NCI-H2081 (cell line): ENCODE measurements at places on chromosomes 16 and 17.

DNA sequence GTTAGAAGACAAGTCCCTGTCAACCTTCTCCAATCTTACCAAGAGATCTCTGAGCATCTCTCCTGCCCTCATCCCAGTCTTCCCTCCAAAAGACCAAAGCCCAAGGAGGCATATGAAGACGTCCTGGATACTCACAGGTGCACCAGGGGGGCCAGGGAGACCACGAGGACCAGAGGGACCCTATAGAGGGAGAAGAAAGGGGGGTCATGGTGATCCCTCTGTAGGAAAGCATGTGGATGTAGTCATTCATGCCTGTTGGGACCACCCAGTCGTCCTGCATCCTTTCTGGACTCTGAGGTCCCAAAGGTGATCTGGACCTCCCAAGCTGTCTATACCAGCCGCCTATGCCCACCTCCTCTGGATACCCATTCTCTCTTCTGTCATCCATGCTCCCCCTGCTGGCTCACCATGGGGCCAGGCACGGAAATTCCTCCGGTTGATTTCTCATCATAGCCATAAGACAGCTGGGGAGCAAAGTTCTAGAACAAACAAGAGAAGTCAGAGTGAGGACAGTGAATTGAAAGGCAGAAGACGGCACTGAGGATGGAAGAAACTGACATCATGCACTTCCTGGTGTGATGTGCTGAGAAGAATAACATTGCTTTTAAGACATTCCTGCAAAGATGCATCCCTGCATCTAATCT lies 3.3 kb downstream of the COL1A1 start:
- DNase-seq, result no peak

DNA sequence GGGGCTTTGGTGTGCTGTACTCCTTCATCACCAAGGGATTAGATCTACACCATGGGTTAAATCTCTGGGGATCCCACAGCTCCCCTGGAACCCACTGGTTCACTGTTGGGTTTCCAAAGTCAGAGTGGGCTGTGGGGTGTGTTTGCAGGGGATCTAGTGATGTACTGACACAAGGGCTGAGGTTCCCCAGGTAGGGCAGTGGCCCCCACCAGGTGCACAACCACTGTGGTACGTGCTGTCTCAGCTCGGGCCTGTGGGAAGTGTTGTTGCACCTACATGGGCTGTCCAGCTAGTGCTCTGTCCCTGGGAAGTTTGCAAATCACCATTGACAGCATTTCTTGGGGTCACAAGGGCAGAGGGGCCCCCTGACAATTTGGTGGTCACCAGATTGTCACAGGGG lies 134.4 kb upstream of the CDH8 start:
- DNase-seq, result no peak

- DNase-seq, result no peak
Observed at GRCh38 chr17:66805567-66805966, 29.4 kb upstream of the CACNG5 start.

- DNase-seq, result no peak
Observed at GRCh38 chr16:68839831-68840230, 3.5 kb upstream of the TANGO6 start.

- DNase-seq, result no peak
Observed at GRCh38 chr17:9973669-9974447, 68.8 kb upstream of the RCVRN start.
